ENCODE measurements at places on chromosomes 5 and 9.

DNA sequence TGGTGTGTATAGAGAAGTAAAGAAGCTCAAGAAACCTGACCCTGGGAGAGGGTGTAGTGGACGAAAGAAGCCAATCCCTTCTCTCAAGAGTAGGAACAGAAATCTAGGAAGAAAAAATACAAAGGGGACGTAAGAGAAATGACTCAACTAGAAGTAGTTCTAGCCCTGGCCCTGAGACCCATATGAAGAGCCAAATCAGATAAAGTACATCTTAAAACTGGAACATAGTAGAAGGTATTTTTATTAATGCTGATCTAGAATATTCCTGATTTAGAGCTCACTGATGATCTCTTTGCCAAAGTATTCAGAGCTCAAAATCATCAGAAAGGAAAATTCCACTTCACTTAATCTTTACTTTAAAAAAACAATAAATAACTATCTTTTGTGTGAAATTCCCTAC, 184.8 kb downstream of the MLLT3 start:
- DNase-seq, result no peak
- H3K27ac ChIP-seq, result no peak overlapping the region
- no peaks in the 10 kb centered on the region for H3K4me1 ChIP-seq
- no peaks in the 10 kb centered on the region for H3K27me3 ChIP-seq

GRCh38 chr9:135514342-135515082, 6.7 kb upstream of the LCN1 start:
- H3K27me3 ChIP-seq, result peaks cover 13% of the 10 kb centered on the region
- H3K27ac ChIP-seq, result no peak overlapping the region
- peak; percentile 33 for DNase-seq
- no peaks in the 10 kb centered on the region for H3K36me3 ChIP-seq
- no peaks in the 10 kb centered on the region for H3K4me1 ChIP-seq
- no peak overlapping the region for H3K4me3 ChIP-seq

DNA sequence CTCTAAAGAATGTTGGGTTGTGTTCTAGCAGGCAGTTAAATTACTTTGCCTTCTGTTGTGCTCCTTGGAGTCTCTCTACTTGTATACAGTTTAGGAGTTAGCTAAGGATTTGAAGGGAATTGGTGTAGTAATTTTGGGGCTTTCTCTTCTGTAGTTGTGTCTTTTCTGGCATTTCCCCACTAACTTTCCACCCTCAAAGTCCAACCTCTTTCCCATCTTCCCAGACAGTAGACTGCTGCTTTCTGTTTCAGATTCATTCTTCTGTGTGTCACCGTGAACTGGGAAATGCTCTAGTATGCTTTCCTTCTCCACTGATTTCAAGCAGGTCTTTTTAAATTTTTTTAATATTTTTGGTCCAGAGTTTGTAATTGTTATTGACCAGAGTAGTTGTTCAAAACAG, 4.5 kb upstream of the ANGPTL2 start:
- H3K27me3 ChIP-seq, result no peaks in the 10 kb centered on the region
- H3K4me1 ChIP-seq, result peaks cover 56% of the 10 kb centered on the region
- no peaks in the 10 kb centered on the region for H3K36me3 ChIP-seq
- no peak overlapping the region for H3K27ac ChIP-seq
- H3K4me3 ChIP-seq, result no peak overlapping the region

DNA sequence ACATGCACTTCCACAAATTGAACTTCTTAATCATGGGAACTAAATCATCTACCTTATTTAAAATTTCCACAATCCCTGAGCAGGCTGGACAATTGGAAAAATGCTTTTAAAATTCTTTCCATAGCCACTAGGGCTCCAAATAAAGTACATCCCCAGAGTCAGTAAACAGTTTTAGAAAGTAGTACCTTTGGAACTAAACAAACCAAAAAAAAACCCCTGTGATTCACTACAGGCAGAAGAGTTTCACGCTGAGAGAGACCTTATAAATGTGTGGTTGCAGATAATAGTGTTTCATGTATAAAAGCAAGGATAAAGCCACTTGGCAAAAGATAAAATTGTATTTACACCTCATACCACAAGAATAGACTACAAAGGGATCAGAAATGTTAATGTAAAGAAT, 11.8 kb upstream of the HMGCR start:
- H3K27ac ChIP-seq, result no peak overlapping the region
- H3K4me1 ChIP-seq, result peaks cover 7% of the 10 kb centered on the region
- no peak overlapping the region for H3K4me3 ChIP-seq
- H3K27me3 ChIP-seq, result no peaks in the 10 kb centered on the region
- no peak for DNase-seq

GRCh38 chr9:31823365-31823764, 561.1 kb upstream of the ACO1 start:
- no peak for DNase-seq
- no peaks in the 10 kb centered on the region for H3K27me3 ChIP-seq
- no peaks in the 10 kb centered on the region for H3K4me1 ChIP-seq
- no peak overlapping the region for H3K27ac ChIP-seq

GRCh38 chr9:77927265-77927664, 104.3 kb downstream of the GNAQ start:
- H3K4me1 ChIP-seq, result peaks cover 17% of the 10 kb centered on the region
- H3K36me3 ChIP-seq, result no peaks in the 10 kb centered on the region
- DNase-seq, result no peak
- no peak overlapping the region for H3K27ac ChIP-seq
- H3K27me3 ChIP-seq, result no peaks in the 10 kb centered on the region

DNA sequence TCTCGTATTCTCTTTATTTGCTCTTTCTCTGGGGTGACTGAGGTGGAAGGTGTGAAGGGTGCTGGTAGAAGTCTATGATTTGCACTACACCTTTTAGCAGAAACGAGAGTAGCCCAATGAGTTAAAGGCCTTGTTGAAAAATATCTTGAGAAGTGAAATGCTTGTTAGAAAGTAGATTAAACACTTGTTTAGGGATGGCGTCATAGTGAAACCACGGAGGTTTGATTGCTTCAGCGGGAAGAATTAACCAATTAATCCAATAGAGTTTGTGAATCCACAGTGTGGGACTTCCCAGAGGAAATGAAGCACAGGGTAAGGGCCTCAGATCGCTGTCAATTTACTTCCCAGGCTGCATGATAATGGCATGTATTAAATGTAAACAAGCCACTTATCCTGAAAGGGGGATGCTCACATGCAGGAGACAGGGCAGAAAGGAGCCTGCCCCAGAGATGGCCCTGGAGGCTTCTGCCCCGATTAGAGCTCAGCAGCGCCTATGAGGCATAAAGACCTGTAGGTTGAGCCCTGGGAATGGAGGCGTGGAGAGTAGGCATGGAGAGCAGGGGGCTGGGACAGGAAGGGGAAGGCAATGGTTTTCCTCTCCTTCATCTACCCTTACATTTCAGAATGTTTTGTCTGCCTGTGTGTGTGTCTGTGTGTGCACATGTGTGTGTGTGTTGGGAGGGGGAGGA, 1.5 kb downstream of the FAM170A start:
- DNase-seq, result no peak
- H3K4me3 ChIP-seq, result no peak overlapping the region
- H3K36me3 ChIP-seq, result no peaks in the 10 kb centered on the region
- H3K4me1 ChIP-seq, result no peaks in the 10 kb centered on the region

DNA sequence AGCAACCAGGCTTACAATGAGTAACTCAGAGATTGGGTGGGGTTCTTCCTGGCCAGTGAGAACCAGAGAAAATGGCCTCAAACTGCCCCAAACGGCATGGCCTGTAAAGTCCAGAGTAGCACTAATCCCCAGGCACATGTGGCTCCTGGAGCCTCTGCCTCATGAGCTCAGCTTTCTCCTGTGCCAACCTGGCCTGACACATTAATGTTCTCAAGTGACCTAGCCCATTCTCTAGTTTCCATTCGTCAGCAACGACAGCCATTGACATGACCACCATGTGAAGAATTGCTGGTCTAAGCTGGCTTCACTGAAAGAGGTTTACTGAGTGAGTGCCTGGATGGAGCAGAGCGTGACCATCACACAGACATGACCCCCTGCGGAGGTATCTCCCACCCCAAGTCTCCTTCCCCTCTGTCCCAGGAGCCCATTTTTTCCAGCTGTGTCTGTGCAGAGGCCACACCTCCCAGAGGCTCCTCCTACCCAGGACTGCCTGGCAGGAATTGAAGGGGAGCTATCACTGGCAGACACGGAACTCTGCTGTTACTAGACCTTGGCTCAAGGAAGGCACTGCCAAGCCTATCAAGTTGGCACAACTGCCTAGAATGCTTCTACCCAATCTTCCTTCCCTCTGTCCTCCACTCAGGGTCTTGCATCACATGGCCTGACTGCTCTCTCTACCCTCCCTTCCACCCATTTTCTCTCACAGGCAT, 59.0 kb upstream of the BOD1 start:
- H3K27me3 ChIP-seq, result no peaks in the 10 kb centered on the region
- H3K4me1 ChIP-seq, result peaks cover 14% of the 10 kb centered on the region
- H3K4me3 ChIP-seq, result no peak overlapping the region
- no peaks in the 10 kb centered on the region for H3K36me3 ChIP-seq
- DNase-seq, result peak; percentile 8

GRCh38 chr9:99808454-99808853, 13.2 kb upstream of the NR4A3 start:
- peaks cover 10% of the 10 kb centered on the region for H3K4me1 ChIP-seq
- H3K27me3 ChIP-seq, result no peaks in the 10 kb centered on the region
- no peak for DNase-seq
- H3K4me3 ChIP-seq, result no peak overlapping the region
- H3K27ac ChIP-seq, result no peak overlapping the region

DNA sequence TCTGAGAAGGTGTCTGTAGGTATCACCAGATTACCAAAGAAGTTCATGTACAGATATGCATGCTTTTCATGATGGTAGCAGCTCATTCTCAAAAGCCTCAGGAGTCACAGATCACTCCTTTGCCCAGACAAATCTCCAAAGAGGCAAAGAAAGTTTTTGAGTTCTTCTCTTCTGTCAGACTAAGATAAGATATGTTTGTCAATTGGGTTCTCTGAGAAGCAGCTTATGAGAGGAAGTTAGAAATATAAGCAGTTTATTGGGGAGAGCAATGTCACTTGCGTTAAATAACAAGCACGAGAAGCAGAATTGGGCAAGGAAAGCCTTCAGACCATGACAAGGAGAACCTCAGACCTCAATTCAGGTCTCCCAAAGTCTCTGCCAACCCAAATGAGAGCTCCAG, 219.2 kb upstream of the KLF4 start:
- H3K36me3 ChIP-seq, result no peaks in the 10 kb centered on the region
- no peak overlapping the region for H3K4me3 ChIP-seq
- peaks cover 18% of the 10 kb centered on the region for H3K4me1 ChIP-seq
- H3K27me3 ChIP-seq, result no peaks in the 10 kb centered on the region
- no peak for DNase-seq

DNA sequence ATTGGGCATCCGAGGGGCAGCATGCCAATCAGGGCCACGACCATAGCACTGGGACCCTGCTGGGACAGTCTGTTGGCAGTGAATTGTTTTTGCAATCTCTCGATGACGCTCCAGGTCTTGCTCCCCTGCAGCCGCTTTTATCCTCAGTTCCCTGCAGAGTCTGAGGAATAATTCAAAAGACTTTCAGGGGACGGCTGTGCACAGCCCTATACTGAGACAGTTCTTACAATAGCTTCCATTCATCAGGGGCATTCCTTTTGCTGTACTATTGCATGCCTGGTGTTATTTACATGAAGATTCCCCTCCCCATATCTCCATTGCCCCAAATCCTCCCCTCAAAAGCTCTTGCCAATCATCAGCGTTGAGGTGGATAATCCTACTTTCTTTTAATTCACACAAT, 163.3 kb upstream of the WWC1 start:
- H3K27me3 ChIP-seq, result no peaks in the 10 kb centered on the region
- H3K4me3 ChIP-seq, result no peak overlapping the region
- no peak overlapping the region for H3K27ac ChIP-seq
- no peaks in the 10 kb centered on the region for H3K4me1 ChIP-seq
- H3K36me3 ChIP-seq, result no peaks in the 10 kb centered on the region

DNA sequence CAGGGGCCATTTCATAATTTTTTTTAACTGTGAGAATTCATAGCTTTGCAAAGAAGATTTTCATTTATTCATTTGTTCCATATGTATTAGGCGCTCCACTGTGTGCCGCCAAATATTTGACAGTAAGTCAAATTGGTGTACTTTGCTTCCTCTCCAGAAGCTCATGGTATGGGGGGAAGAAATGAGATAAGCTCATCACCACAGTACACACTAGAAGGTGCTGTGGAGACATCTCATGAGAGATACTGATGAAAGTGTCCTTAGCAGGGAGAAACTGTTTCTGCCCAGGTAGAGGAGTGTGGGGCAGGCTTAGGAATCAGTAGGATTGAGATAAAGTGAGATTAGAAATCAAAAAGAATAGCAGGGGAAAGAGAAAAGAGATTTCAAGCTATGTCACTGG, 136.2 kb downstream of the CDH6 start:
- no peaks in the 10 kb centered on the region for H3K4me1 ChIP-seq
- H3K36me3 ChIP-seq, result no peaks in the 10 kb centered on the region
- H3K27me3 ChIP-seq, result no peaks in the 10 kb centered on the region
- H3K27ac ChIP-seq, result no peak overlapping the region
- H3K4me3 ChIP-seq, result no peak overlapping the region

DNA sequence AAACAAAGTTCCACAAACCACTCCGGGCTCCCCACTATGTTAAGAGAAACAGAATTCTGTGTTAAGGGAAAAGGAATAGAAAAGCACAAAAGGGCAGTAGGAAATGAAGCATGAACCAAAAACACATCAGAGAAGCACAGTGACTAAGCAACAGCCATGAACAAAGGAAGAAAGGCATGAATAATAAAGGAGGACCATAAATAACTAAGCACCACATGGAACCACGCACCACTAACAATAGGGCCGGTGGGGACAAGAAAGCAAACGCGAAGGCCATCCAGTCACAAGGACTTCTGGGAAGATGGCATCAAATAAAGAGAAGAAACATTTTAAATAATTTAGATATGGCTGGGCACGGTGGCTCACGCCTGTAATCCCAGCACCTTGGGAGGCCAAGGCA, 18.0 kb downstream of the PRUNE2 start:
- no peaks in the 10 kb centered on the region for H3K4me1 ChIP-seq
- no peak for DNase-seq
- H3K27me3 ChIP-seq, result no peaks in the 10 kb centered on the region
- no peak overlapping the region for H3K4me3 ChIP-seq
- H3K27ac ChIP-seq, result no peak overlapping the region
- H3K36me3 ChIP-seq, result no peaks in the 10 kb centered on the region

GRCh38 chr5:75532190-75532589, 20.5 kb downstream of the POLK start:
- H3K4me1 ChIP-seq, result peaks cover 9% of the 10 kb centered on the region
- H3K36me3 ChIP-seq, result no peaks in the 10 kb centered on the region
- H3K27ac ChIP-seq, result no peak overlapping the region
- DNase-seq, result no peak
- H3K4me3 ChIP-seq, result no peak overlapping the region

GRCh38 chr5:141848744-141849414, 29.3 kb downstream of the PCDH1 start:
- H3K4me1 ChIP-seq, result peaks cover 25% of the 10 kb centered on the region
- H3K27me3 ChIP-seq, result no peaks in the 10 kb centered on the region
- H3K4me3 ChIP-seq, result peak overlapping the region; percentile 79
- peak overlapping the region; percentile 95 for H3K27ac ChIP-seq
- no peak for DNase-seq

DNA sequence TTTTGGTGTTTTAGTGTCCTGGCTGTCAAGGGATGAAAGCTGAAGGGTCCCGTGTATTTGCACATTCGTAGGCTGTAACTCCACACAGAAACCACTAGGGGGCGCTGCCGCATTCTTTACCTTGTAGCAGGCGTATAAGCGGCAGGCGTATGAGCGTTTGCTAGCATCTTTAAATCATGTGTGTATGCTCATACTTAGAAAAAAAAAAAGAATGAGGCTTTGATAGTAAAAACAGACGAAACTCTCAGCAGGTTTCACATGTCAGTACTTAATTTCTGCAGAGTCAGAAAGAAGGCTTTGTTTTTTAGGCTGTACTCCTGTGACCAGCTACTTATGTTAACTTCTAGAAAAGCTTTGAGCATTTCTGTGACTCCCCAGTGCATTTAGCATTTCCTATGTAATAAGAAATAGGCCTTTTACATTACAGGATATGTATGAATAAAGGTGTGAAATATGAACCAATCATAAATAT, 218.8 kb upstream of the ADAMTSL1 start:
- H3K36me3 ChIP-seq, result no peaks in the 10 kb centered on the region
- peak; percentile 89 for DNase-seq
- H3K27ac ChIP-seq, result no peak overlapping the region
- H3K4me1 ChIP-seq, result no peaks in the 10 kb centered on the region
